Natural killer cell (primary cell): ENCODE measurements at places on chromosomes 1 and 21. TPM values are rescaled to one million over a fixed set of nuclear protein-coding genes. Genes with fewer than 3 reads are reported as not detected.
A peak's percentile ranks its signal among the peaks of the same experiment; 100 is the strongest.

The TRIM45 gene
- total RNA-seq, result 0.33 TPM

The E2F2 gene
- 3.9 TPM for total RNA-seq

The LCE1D gene
- not detected for total RNA-seq

The TP73 gene
- total RNA-seq, result 0.28 TPM

The TNFRSF4 gene
- 26.5 TPM for total RNA-seq

The PROK1 gene
- not detected for total RNA-seq

The GNB1 gene
- total RNA-seq, result 285 TPM

The AGMAT gene
- 0.42 TPM for total RNA-seq

The CD1C gene
- 1.2 TPM for total RNA-seq

The ZBTB40 gene
- total RNA-seq, result 36.7 TPM

DNA sequence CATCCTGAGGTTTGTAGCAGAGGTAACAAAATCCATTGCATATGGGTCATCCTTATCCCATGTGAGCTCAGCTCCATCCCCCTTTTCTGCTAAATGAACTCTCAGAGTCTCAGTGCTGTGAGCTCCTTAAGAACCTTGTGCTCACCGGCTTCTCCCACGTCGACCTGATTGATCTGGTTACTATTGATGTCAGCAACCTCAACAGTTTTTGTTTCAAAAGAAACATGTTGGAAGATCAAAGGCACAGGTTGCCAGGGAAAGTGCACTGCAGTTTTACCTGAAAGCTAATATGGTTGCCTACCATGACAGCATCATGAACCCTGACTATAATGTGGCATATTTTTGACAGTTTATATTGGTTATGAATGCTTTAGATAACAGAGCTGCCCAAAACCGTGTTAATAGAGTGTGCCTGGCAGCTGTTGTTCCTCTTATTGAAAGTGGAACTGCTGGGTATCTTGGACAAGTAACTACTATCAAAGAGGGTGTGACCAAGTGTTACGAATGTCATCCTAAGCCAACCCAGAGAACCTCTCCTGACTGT, 131.4 kb downstream of the HS2ST1 start:
- no peak for DNase-seq

GRCh38 chr1:31221072-31221471, 18.6 kb downstream of the NKAIN1 start:
- DNase-seq, result no peak

- no peak for DNase-seq
Measured at GRCh38 chr1:188937965-188938551, 1539.6 kb downstream of the BRINP3 start.

DNA sequence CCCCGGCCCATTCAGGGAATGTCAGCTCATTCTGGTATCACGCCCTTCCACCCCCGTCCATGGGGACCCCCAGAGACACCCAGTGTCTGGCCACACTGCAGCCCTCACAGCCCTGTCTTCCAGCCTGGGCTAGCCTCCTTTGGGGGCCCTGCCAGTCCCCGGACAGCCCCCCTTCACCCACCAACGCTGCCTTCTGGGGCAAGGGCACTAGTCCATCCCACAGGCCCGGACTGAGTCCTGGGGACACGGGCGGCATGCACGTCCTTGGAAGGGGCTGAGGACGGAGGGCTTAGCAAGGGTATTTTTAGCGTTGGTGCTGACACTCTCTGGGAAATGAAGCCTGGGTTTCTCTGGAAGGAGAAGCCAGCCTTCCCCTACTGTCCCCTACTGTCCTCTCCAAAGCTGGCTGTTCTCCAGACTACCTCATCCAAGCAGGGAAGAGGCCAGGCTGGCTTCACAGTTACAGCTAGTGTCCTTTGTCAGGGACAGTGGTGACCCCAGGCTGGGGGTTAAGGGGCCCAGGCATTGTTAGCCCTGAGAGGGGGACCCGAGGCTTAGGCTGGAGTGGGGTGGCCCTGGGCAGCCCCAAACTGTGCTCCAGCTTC, 39.5 kb downstream of the COQ8A start:
- no peak for DNase-seq

- peak; percentile 64 for DNase-seq
Measured at GRCh38 chr1:26275580-26276431, 4.1 kb upstream of the SH3BGRL3 start.

DNA sequence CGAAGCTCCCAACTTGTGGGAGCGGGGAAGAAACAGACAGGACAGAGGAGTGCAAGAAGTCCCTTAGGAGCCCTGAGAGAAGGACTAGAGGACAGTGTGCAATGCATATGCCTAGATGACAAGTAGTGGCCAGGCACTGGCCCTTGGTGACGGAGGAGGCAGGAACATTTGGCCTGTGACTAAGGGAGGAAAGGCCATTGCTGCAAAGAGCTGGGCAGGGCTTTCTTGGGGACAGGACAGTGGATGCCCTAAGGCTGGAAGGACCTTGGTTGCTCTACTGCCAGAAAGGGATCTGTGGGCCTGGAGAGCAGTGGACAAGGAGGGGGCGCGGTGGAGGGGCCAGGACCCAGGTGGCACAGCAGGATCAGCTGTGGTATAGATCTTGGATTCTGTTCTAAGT, 481.3 kb downstream of the CAMTA1 start:
- no peak for DNase-seq

GRCh38 chr1:154860156-154860870, 9.8 kb downstream of the KCNN3 start:
- DNase-seq, result no peak

DNA sequence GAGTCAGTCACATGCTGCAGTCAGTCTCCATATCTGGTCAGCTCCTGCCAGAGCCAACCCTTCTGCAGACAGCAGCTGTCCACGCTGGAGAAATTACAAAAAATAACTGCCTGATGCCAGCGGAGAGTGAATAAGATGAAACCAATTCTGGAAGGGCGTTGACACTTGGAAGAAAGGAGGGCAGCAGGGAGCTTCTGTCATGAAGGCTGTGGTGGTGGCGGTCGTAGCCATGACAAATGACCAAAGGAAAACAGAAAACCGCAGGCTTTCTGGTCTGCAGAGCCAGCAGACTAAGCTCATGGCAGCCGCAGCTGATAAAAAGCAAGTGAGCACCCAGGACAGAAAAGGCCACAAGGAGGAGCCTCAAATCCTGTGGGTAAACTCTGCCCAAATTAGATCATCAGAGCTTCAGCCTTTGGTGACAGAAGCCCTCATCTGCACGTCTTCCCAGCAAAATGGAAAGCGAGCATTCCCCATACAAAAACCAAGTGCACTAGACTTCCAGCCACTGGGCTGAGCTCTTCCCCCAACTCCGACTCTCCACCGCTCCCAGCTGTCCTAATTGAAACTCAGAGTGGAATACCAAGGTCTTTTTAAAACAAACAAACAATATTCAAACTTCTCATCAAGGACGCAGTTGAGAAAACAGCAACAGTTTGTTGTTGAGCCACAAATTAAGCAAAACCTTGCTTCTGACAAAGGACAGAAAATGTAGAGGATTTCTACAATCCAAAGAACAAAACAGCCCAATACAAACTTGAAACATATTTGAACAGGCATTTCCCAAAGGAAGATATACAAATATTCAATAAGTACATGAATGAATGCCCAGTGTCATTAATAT, 28.7 kb downstream of the RSPH1 start:
- DNase-seq, result no peak

DNA sequence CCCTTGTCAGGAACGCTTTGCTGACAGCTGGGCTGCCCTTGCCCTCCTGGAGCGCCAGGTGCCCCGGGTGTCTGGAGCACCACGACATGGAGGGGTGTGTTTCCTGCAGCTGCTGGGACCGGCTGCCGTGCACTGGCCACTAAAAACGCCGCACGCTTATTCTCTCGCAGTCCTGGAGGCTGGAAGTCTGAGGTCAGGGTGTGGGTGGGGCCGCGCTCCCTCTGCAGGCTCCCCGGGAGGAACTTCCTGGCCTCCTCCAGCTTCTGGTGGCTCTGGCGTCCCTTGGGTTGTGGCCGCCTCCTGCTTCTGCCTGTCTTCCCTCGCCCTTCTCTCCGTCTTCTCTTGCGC, 28.0 kb upstream of the PLCH2 start:
- no peak for DNase-seq

DNA sequence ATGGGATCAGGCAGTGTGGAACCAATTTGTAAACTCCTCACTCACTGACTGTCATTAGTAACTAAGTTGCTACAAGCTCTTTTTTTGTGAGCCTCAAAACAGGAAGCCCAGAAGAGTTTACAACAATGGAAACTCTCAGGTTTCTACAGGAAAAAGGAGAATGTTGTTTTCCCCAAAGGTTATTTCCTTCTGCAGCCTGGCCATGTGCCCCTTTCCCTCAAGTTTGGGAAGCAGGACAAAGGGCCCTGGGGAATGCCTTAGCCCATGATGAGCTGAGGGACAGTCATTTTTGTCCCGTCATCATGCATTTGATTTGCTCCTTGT, 395.9 kb downstream of the KIF26B start:
- DNase-seq, result no peak

DNA sequence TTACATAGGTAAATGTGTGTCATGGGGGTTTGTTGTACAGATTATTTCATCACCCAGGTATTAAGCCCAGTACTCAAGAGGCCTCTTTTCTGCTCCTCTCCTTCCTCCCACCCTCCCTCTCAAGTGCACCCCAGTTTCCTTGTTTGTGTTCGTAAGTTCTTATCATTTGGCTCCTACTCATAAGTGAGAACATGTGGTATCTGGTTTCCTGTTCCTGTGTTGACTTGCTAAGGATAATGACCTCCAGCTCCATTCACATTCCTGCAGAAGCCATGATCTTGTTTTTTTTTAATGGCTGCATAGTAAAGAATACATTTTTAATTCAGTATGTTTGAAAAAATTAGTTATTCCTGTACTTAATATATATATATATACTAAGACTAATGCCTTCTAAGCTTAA, 107.7 kb downstream of the CLDN17 start:
- DNase-seq, result no peak

DNA sequence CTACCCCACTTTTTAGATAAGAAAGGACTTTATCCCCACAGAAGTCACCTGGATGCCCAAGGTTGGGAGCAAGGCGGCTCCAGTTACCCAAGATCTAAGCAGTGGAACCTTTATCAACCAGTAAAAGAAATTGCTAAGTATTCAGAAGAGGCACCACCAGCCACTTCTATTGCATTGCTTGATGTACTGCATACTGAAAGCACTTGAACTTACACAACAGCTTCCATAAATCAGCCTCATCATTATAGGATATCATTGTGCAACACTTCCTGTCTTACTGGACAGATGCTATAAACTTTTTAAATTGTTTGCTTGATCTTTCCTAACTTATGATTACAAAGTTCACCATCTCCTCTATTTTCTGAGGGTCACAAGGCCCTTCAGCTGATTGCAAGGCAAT, 642.7 kb upstream of the CXADR start:
- no peak for DNase-seq

- DNase-seq, result no peak
Measured at GRCh38 chr21:32189688-32190483, 89.0 kb downstream of the MIS18A start.

DNA sequence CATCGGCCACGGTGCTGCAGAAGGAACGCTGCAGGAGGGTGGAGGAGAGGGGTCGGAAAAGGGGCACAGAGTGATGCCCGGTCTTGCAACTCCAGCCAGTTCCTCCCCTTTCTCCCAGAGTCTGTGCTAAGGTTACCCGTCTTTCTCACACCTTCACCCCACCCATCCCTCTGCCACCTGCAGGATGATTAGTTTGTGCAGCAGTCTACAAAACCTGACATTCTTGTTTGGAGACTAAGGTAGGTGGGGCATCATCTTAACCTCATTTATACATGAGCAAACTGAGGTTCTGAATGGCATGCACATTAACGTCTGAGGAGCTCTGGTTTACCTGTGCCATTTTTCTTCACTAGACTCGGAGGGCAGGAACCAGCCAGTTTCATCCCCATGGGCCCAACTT, 232.3 kb downstream of the GRIK3 start:
- no peak for DNase-seq

- DNase-seq, result no peak
Measured at GRCh38 chr1:90074566-90074965, 79.7 kb downstream of the ZNF326 start.

- no peak for DNase-seq
Measured at GRCh38 chr1:201488830-201489589, 17.9 kb downstream of the CSRP1 start.

DNA sequence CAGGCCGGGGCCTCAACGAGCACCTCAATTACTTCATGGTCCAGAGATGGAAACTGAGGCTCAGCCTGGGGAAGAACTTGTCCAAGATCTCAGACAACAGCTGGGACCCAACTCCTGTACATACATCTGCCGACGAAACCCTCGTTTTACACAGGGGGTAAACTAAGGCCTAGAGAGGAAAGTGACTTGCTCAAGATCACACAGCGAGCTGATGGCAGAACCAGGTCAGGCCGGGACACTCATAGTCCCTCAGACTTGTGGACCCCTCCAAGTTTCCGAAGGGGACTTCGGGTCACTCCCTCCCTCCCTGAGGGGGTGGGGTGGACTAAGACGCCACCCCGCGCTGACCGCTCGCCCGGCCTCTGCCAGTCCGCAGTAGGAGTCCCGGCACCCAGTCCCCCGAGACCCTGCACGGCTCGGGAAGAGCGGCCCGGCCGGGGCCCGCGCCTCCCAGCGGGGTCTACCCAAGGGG, 430 bp downstream of the WASF2 start:
- peak; percentile 52 for DNase-seq

DNA sequence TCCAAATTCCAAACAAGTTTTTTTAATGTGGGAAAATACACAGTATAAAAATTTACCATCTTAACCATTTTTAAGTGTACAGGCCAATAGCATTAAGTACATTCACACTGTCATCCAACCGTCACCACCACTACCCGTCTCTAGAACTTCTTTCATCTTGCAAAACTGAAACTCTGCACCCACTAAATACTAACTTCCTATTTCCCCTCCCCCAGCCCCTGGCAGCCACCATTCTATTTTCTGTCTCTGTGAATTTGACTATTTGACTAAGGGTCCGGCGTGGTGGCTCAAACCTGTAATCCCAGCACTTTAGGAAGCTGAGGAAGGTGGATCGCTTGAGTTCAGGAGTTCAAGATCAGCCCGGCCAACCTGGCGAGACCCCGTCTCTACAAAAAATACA, 36.1 kb downstream of the CLSTN1 start:
- DNase-seq, result no peak
